Colonic mucosa (tissue), 4 donors: ENCODE measurements at places on chromosomes 5 and 9. TPM values are rescaled to one million over a fixed set of nuclear protein-coding genes. Genes with fewer than 3 reads are reported as not detected.
A peak's percentile ranks its signal among the peaks of the same experiment; 100 is the strongest.

DNA sequence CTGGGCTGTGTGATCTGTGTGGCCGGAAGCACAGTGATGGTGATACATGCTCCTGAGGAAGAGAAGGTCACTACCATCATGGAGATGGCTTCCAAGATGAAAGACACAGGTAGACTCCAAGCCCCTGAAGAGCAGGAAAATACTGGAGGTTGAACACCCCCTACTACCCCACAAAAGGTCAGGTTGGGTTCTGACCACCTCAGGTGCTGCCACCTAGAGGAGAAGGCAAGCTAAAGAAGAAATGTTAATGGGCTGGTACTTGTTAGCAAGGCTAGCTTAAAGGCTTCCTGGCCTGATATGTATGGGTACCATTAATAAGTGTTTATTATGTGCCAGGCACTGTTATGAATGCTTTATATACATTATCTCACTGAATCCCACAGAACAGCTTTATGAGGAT lies 11.7 kb downstream of the NIPAL4 start:
- H3K27me3 ChIP-seq = no peaks in the 10 kb centered on the region
- H3K27ac ChIP-seq = no peak overlapping the region
- no peaks in the 10 kb centered on the region for H3K4me1 ChIP-seq
- H3K36me3 ChIP-seq = no peaks in the 10 kb centered on the region
- no peak for DNase-seq

- H3K36me3 ChIP-seq = no peaks in the 10 kb centered on the region
- no peak for DNase-seq
- no peaks in the 10 kb centered on the region for H3K4me1 ChIP-seq
- no peak overlapping the region for H3K27ac ChIP-seq
- no peaks in the 10 kb centered on the region for H3K27me3 ChIP-seq
- no peak overlapping the region for H3K4me3 ChIP-seq
These were observed 79.4 kb upstream of the NREP start for GRCh38 chr5:111836426-111836825.

DNA sequence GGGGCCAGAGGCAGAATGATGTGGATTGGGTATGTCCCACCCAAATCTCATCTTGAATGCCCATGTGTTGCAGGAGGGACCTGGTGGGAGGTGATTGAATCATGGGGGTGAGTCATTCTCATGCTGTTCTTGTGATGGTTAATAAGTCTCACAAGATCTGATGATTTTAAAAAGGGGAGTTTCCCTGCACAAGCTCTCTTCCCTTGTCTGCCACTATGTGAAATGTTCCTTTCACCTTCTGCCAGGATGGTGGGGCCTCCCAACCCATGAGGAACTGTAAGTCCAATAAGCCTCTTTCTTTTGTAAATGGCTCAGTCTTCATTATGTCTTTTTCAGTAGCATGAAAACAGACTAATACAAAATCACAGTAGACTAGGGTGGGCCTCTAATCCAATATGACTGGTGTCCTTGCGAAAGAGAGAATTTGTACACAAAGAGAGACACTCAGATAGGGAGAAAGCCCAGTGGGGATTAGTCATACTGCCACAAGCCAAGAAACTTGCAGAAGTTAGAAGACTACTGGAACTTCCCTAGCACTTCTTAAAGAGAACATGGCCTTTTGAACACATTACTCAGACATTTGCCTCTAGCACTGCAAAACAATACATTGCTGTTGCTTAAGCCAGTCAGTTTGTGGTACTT lies 68.4 kb downstream of the ANXA1 start:
- H3K27ac ChIP-seq = no peak overlapping the region
- H3K4me1 ChIP-seq = no peaks in the 10 kb centered on the region
- DNase-seq = no peak
- no peaks in the 10 kb centered on the region for H3K36me3 ChIP-seq
- no peak overlapping the region for H3K4me3 ChIP-seq

DNA sequence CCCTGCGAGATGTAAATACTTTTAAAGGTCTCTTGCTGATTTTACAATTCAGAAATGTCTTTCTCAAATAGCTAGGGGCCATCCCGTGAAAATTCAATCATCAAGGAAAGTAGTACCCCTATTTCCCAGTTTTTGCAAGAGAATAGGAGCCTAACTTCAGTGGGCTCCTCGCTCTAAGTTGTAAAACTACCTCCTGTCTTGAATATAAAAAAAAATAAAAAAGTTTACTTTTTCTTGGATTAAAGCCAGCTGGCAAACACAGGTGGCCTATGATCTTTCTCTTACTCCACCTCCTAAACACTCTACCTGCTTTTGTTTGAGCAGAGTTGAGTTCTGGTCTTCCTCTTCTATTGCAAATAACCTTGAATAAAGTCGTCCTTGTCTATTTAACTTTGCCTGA lies 79.4 kb downstream of the SLCO4C1 start:
- peaks cover 6% of the 10 kb centered on the region for H3K4me1 ChIP-seq
- DNase-seq = no peak
- no peaks in the 10 kb centered on the region for H3K36me3 ChIP-seq
- H3K27ac ChIP-seq = no peak overlapping the region
- H3K4me3 ChIP-seq = no peak overlapping the region

GRCh38 chr5:158701406-158702177 lies 398.1 kb downstream of the EBF1 start:
- no peak overlapping the region for H3K27ac ChIP-seq
- H3K27me3 ChIP-seq = no peaks in the 10 kb centered on the region
- no peaks in the 10 kb centered on the region for H3K4me1 ChIP-seq
- DNase-seq = no peak
- H3K4me3 ChIP-seq = no peak overlapping the region

DNA sequence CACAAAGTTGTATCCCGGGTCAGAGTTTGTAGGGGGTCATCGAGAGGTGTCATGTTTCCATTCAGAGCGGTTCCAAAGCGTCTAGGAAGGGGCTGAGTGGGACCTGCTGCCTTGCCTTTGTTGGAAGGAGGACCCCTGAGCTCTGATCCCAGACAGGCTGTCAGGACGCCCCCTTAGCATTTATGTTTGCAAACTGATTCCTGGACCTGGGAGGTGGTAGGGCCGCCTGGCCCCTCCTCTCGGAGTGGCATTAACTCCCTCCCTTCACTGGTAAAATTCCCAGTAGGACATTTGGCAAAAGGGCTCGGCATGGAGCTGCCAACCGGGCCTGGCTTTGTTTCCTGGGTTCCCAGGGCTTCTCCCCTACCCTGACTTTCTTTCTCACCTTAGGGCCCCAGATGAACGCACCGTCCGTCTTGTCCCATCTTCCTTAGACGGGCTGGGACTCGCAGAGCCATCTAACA lies 2.5 kb downstream of the JADE2 start:
- peak overlapping the region; percentile 93 for H3K4me3 ChIP-seq
- H3K36me3 ChIP-seq = no peaks in the 10 kb centered on the region
- H3K4me1 ChIP-seq = peaks cover 11% of the 10 kb centered on the region
- peak; percentile 23 for DNase-seq
- H3K27ac ChIP-seq = peak overlapping the region; percentile 91

DNA sequence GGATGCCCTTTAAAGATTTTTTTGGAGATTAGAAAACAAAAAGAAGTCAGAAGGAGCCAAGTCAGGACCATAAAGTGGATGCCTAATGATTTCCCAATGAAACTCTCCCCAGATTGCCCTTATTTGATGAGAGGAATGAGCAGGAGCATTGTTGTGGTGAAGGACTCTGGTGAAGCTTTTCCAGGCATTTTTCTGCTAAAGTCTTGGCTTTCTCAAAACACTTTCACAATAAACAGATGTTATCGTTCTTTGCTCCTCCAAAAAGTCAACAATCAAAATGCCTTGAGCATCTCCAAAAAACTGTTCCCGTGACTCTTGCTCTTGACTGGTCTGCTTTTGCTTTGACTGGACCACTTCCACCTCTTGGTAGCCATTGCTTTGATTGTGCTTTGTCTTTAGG lies 121.8 kb downstream of the CAAP1 start:
- no peak overlapping the region for H3K4me3 ChIP-seq
- H3K4me1 ChIP-seq = no peaks in the 10 kb centered on the region
- H3K27ac ChIP-seq = no peak overlapping the region
- H3K27me3 ChIP-seq = no peaks in the 10 kb centered on the region

DNA sequence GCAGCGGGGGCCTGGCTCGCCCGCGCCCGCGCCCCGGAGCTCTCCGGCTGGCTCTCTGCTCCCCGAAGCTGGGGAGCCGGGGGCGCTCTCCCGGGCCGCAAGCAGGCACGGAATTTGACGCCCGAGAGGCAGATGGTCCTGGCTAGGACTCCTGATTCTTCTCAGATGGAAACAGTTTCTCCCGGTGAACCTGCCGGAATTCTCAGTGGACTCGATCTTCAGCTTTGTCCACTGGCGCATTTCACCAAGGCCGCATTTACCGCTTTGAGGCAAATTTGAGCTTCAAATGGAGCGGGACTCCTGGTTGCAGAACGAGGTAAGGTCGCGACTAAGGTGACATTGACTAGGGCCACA lies 305.7 kb upstream of the KCNN2 start:
- no peak for DNase-seq
- no peak overlapping the region for H3K27ac ChIP-seq
- peaks cover 15% of the 10 kb centered on the region for H3K27me3 ChIP-seq
- H3K36me3 ChIP-seq = no peaks in the 10 kb centered on the region
- H3K4me3 ChIP-seq = peak overlapping the region; percentile 6

GRCh38 chr5:177226860-177227259 lies 76.7 kb downstream of the RAB24 start:
- no peaks in the 10 kb centered on the region for H3K36me3 ChIP-seq
- no peaks in the 10 kb centered on the region for H3K4me1 ChIP-seq
- H3K27ac ChIP-seq = no peak overlapping the region
- H3K4me3 ChIP-seq = no peak overlapping the region

GRCh38 chr5:72378639-72379289 lies 58.6 kb downstream of the PTCD2 start:
- no peaks in the 10 kb centered on the region for H3K27me3 ChIP-seq
- no peak for DNase-seq
- H3K4me1 ChIP-seq = no peaks in the 10 kb centered on the region
- no peaks in the 10 kb centered on the region for H3K36me3 ChIP-seq
- H3K4me3 ChIP-seq = no peak overlapping the region

GRCh38 chr5:66639037-66639436 lies 42.8 kb downstream of the MAST4 start:
- no peaks in the 10 kb centered on the region for H3K36me3 ChIP-seq
- no peaks in the 10 kb centered on the region for H3K27me3 ChIP-seq
- DNase-seq = no peak
- H3K4me1 ChIP-seq = no peaks in the 10 kb centered on the region
- no peak overlapping the region for H3K27ac ChIP-seq
- no peak overlapping the region for H3K4me3 ChIP-seq

GRCh38 chr5:180977852-180978251 lies 10.8 kb upstream of the BTNL3 start:
- no peaks in the 10 kb centered on the region for H3K36me3 ChIP-seq
- no peaks in the 10 kb centered on the region for H3K4me1 ChIP-seq
- no peak for DNase-seq
- no peak overlapping the region for H3K27ac ChIP-seq
- no peak overlapping the region for H3K4me3 ChIP-seq

- no peaks in the 10 kb centered on the region for H3K4me1 ChIP-seq
- no peak overlapping the region for H3K4me3 ChIP-seq
- H3K27ac ChIP-seq = no peak overlapping the region
- no peak for DNase-seq
These were observed 313.0 kb downstream of the CETN3 start for GRCh38 chr5:90096415-90097081.

DNA sequence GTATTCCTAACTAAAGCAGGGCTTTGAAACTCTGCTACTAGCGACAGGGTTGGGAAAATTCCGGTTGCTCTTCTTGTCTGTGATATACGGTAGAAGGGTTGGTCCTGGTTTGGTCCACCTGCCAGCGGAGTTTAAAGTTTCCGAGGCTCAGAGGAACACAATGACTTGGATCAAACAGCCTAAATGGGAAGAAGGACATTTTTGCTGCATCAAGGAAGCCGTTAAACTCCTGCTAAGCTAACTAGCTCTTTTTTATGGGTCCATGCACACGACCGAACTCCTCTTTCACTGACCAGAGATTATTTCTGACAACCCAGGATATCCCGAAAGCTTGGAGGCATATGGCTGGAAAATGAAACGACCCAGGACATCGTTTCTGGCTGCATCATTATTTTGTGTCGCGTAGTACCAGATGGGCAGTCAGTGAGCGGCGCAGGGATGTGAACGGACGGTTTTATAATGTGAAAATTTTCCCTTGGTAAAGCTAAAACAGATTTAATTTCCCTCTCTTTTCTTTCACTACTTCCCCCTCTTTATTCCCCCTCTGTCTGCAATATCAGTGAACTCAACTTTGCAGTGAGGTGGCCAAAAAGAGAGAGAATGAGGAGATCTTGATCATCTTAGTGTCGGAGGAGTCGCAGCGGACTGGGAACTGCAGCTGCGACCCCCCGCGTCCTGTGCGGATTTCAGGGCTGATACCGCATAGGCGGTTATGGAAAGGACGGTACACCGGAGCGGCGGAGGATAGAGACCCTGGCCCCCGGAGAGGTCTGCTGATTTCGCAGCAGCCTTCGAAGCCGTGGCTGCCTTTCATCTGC lies at the start of gene LURAP1L:
Gene LURAP1L, plus strand, starts transcription at position 160 of the 818 bp plus-strand sequence. CDS start 696 bp downstream, outside the sequence.
- H3K4me3 ChIP-seq = peak within 1 kb of the TSS; percentile 69
- DNase-seq = peak; percentile 77
- peak within 1 kb of the TSS; percentile 96 for H3K27ac ChIP-seq
- no peaks in the 10 kb centered on the region for H3K36me3 ChIP-seq

- no peak overlapping the region for H3K27ac ChIP-seq
- no peaks in the 10 kb centered on the region for H3K27me3 ChIP-seq
- no peaks in the 10 kb centered on the region for H3K36me3 ChIP-seq
- no peak overlapping the region for H3K4me3 ChIP-seq
These were observed 17.1 kb downstream of the SCAI start for GRCh38 chr9:125126019-125126746.

DNA sequence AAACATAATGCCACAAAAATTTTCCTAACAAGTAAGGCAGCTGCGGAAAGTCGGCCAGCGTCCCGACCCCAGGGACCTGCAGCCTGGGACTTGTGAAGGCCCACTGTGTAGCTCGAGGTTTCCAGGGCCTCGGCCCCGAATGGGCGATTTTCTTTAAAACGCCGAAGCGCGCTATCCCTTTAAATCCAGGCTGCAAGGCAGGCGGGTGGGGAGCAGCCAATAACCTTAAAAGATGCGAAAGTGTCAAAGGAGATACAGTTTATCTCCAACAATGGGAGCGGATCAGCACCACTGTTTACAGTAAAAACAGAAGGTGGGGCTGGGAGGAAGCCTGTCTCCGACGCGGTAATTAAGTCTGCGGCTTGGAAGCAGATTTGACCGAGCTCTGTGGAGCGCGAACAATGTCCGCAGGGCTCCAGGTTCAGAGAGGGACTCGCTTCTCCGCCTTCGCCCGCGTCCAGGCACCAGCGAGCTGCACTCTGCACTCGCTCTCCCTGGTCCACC lies 1.7 kb upstream of the ZSWIM6 start:
- H3K4me1 ChIP-seq = no peaks in the 10 kb centered on the region
- H3K27ac ChIP-seq = peak overlapping the region; percentile 97
- no peaks in the 10 kb centered on the region for H3K36me3 ChIP-seq
- peak; percentile 81 for DNase-seq

GRCh38 chr9:125325826-125326225 lies 64.2 kb downstream of the GAPVD1 start:
- H3K4me3 ChIP-seq = no peak overlapping the region
- no peak for DNase-seq
- no peaks in the 10 kb centered on the region for H3K27me3 ChIP-seq

GRCh38 chr5:53877243-53877642 lies 316.8 kb downstream of the NDUFS4 start:
- no peak overlapping the region for H3K27ac ChIP-seq
- no peak for DNase-seq
- no peaks in the 10 kb centered on the region for H3K27me3 ChIP-seq
- H3K4me3 ChIP-seq = no peak overlapping the region
- H3K36me3 ChIP-seq = no peaks in the 10 kb centered on the region
- no peaks in the 10 kb centered on the region for H3K4me1 ChIP-seq

SLC25A48 gene
- total RNA-seq = 6.0 TPM

AGXT2 gene
- 0.16 TPM for total RNA-seq

GCNT4 gene
- 0.25 TPM for total RNA-seq

TTC23L gene
- not detected for total RNA-seq

ADAMTSL2 gene
- 0.24 TPM for total RNA-seq

SEMA5A gene
- total RNA-seq = 23.3 TPM

FBP1 gene
- 43.8 TPM for total RNA-seq

PCDHA1 gene
- total RNA-seq = 0.13 TPM

C7 gene
- 23.3 TPM for total RNA-seq
